ENCODE measurements at places on chromosomes 12 and 14.

DNA sequence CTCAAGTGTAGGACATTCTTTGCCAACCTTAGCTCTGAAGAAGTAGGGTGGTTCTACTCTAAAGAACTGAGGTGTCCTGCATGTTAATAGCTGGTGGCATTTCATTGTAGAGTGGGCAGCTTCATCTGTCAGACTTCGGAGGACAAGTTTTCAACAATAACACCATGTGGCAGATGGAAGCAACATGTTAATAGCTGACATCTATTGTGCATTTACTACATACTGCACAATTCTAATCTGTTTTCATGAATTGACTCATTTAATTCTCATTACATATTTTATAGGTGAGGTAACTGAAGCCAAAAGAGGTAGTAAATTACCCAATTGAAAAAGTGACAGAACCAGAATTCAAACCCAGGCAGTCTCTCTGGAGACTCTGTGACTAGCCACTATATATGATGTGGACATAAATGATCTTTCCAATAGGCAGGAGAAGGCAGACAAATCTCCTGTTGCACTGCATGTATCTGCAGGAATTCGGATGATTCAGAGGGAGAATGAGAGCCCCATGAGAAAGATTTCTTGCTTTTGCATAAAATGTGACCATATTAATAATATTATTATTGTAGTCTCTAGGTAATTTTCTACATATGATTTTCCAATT, 137.2 kb upstream of the E2F7 start:
- no peak for DNase-seq

DNA sequence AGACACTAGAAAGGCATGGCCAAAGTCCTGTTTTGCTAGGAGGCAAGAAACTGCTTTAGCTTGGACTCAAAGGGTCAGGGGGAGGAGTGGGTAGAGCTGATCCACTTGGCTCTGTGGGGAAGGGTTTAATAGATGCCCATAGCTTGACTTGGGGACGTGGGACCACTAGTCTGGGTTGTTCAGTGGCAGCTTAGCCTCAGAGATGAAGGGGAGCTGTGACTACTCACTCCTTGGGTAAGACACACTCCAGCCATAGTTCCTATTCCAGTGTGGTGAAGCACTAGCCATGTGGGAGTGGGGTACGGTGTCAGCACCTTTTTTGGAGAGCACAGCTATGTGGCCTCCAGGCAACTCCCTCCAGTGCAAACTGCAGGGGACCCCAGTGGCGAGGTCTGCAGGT, 257.3 kb downstream of the TMEM121 start:
- DNase-seq, result no peak

DNA sequence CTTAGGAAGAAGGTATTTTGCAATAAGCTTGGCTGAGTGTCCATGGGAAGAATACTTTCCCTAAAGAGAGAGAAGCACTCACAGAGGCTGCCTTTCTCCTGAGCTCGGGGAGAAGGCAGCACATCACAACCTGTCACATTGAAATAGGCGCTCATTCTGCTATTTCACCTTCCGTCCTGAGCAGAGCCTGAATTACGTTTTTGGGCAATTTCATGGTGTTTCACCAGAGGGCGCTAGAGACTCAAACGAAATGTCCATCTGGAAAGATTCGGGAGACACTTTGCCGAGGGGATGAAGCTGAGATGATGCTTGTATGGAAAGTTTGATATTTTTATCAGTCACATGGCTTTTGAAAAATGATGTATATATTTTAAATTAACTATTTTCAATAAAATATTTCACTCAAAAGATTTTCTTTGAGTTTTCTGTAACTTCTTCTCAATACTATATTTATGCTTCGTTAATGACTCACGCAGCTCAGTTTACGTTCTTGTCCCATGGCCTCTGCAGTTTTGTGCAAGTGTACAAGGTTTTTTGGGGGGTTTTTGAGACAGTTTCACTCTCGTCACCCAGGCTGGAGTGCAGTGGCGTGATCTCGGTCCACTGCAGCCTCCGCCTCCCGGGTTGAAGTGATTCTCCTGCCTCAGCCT, 17.4 kb upstream of the B4GALNT3 start:
- DNase-seq, result no peak

DNA sequence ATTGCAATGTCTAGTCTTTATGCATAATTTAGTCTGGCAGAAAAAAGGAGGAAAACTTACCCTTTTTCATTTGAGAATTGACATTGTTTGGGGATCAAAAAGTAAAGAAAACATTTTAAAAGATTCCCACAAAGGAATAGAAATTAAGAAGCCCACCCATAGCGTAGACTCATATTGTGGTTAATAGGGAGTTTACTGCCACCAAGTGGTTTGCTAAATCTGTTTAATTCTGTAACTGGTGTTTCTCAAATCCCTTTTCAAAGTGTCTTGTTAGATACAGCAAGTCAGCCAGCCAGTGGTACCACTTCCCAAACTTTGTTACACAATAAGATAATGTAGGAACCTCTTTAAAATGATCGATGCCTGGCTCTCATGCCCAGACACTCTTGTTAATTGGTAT, 180.3 kb downstream of the IPO8 start:
- no peak for DNase-seq

DNA sequence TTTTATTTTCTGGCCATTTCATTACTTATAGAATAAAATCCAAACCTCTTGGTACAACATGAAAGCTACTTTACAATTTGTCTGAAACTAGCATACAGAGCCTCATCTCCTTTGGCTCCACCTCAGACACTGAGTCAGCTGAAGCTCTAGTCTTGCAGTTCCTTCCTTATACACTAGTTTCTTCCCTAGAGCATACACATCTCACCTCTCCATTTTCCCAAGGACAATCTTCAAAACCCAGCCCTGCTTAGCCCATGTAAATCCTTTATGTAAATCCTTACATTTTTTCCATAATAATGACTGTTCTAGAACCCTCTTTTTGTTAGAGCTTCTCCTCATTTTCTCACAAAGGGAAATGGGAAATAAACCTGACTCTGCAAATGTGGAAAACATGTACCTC, 463.4 kb downstream of the SLC16A7 start:
- no peak for DNase-seq

DNA sequence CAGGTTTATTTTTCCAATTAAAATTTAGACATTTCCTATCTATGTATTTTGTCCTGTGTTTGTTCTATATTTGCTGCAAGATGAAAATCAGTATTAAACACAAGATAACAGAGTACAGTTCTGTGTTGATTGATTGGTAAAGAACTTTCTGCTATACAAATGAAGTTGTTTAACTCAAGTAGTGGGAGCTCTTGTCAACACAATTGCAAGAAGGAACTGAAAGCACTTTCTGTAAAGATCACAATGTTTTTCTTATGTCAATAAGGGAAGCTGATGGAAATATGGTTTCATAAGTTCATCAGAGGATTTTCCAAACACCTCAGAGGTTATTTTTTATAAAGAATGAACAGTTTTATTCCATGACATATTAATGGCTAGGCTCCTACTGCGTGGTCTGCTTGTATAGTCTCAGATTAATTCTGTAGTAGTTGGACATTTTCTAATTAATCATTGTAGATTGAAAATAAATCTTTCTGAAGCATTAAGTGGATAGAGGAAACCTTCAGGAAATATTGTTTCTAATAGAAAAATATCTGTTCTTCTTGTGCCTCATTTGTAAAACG, 379.5 kb downstream of the LRFN5 start:
- no peak for DNase-seq

- no peak for DNase-seq
Observed at GRCh38 chr14:97328743-97329142, 531.6 kb downstream of the VRK1 start.

DNA sequence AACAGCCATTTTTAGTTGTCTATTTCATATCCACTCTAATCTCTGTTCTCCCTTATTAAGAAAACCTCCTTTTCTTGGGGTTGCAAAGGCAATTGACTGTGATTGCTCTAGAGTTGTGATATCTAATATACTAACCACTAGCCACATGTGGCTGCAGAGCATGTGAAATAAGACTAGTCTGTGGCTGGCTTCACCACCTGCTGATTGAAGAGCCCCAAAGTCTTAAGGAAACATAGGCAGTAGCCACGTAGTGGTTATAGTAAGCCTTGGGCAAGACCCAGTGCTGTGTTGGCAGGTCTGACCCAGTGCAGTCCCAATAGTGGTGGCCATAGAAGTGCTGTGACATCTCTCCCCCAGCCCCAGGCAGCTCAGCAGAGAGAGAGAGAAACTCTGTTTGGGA, 28.4 kb upstream of the ATP2B1 start:
- no peak for DNase-seq

- DNase-seq, result no peak
Observed at GRCh38 chr14:36365766-36366165, 45.3 kb upstream of the MBIP start.

- DNase-seq, result no peak
Observed at GRCh38 chr12:78719721-78720120, 144.9 kb upstream of the SYT1 start.

GRCh38 chr12:68158432-68158831, 1.1 kb downstream of the IFNG start:
- no peak for DNase-seq

GRCh38 chr14:91996948-91997371, 42.9 kb downstream of the TRIP11 start:
- DNase-seq, result no peak
